Colonic mucosa (tissue), 4 donors: ENCODE measurements at places on chromosomes 3 and 15. TPM values are rescaled to one million over a fixed set of nuclear protein-coding genes. Genes with fewer than 3 reads are reported as not detected.
A peak's percentile ranks its signal among the peaks of the same experiment; 100 is the strongest.

DNA sequence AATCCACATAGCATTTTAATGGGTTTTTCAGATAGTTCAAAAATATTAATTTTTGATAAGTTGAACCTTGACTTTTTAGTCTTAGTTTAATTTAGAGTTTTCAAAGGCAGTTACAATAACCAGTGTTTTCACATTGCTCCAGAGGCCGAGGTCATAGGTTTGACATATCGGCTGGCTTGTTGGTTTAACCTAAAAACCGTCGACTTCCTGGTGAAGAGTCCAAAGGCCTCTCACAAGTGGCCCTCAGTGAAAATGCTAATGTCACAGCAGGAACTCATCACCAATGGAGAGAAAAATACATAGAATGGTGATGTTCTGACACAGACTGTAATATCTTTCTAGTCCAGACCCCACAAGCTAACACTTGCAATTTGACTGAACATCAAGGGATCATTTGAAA is 642.3 kb downstream of the PLOD2 start:
- no peak for DNase-seq

DNA sequence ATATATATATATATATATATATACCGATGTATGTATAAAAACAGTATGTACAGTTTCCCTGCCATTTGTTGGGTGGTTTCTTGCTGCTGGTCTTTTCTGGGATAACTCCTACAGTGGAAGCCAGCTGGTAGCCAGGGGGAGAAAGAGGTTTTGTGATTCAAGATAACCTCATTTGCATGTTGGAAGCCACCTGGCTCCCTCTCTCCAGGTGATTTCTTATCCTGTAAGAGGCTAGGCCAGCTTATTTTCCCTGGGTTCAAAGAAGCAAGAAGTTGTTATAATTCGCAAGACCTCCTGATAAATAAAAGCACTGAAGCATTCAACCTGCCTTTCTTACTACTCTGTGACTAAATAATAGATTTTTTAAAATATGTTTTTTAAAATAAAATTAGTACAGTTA is 443.3 kb downstream of the VGLL3 start:
- no peak for DNase-seq

DNA sequence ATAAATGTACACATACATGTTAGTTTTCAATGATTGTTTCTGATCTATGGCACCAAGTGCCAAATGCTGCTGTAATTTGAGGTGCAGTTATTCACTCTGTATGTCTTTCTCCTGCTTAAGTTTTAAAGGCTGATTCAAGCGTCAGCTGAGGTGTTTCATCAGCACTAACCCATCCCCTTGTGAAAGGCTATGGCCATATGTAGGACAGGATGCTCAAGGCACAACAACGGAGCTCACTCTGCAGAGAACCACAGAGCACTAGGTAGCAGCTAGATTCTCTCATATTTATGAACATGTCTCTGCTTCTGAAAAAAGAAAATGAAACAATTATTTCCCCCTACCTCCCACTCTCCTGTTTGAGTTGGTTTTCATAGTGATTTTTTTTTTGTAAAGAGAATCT is 340.0 kb upstream of the TMCO5A start:
- DNase-seq, result no peak

DNA sequence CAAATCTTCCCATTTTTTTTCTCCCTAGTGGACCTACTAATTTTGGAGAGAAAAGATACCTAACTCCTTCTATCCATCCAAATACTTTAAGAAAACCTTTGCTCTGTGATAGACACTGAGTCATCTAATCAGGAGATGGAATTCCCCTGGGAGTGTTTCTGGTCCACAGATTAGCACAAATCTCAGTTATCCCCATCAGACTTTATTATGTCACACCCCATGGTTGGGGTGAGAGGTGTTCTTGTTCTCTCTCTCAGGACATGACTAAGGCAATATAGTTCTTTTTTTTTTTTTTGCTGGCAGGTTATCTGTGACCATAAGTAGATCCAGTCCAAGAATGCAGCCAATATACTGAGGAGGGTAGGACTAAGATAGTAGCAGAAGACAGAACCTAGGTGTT is 15.8 kb downstream of the SLC9A9 start:
- no peak for DNase-seq

DNA sequence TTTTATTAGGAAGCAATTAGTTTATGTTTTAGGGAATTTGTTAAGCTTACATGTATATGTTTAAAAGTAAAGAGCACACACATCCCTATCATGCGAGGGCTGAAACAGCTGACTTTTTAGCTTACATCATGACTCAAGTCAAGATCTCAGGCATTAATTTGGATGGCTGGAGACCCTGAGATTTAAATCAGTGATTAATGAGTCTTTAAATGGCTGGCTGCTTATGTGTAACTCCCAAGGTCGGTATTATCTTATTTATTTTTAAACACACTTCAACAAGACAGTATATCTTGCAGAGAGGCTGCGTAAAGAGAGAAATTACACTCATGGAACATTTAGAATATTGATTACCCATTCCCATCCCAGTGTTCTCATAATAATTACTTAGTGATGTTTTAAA is 169.4 kb downstream of the KBTBD8 start:
- DNase-seq, result no peak

- no peak for DNase-seq
Observed at GRCh38 chr3:9769012-9769411, 735 bp downstream of the CAMK1 start.

GRCh38 chr15:34012461-34013028 is 26.5 kb downstream of the AVEN start:
- no peak for DNase-seq

DNA sequence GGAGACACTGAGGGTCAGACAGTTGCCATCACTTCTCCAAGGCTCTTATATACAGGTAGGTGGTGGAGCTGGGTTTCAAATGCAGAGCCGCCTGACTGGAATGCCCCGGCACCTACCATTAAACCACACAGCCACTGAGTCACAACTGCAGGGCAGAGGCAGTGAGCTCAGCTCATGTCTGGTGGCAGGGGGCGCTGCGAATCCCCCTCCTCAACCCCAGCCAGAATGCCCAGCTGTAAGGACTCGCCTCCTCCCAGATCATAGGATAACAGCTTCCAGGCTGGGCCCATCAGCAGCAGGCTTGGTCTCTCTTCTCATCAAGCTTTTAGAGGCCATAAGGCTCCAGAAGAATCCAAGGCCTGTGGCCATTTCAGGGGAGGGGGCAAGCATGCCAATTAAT is 26.4 kb downstream of the ADCY5 start:
- DNase-seq, result no peak

- DNase-seq, result peak; percentile 55
Observed at GRCh38 chr3:50450209-50450921, 53.1 kb downstream of the CACNA2D2 start.

DNA sequence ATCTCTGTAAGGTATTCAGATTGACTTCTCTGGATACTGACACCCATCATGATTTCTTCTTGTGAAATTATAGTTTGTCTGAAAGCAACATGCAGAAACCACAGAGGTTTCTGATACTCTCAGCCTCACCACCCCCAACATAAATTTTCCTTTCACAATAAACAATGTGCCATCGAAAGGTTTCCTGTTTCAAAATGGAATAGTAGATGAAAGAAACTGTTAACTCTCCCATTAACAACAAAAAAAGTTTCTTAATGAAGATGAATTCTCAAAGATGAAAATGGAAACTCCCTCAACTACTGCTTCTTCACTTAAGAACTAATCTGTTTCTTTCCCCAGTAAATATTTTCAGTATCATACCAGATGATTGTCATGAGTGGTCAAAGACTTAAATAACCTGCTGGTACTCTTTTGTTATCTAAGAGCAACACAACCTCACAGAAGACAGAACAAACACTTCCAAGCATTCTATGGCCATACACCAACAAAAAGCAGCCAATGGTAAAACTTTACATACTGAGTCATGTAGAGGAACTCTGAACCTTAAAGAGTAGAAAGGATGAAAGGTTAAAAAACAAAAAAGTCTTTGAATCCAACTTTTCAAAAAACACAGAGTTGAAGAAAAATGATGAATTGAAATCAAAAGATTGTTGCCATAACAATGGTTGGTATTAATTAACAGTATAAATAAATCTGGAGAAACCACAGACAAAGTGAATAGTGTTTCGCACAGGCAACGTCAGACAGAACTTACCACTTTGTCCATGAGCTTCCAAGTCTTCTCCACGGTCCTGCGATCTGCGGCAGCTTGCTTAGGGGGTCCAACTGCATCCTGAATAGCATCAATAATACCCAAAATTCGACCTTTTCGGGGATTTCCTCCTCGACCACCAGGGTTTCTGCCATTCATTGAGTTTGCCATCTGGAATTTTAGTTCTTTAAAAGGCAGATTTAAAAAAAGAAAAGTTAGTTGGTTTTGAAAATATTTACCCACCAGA is 1.9 kb downstream of the CBLB start:
- peak; percentile 24 for DNase-seq

- DNase-seq, result peak; percentile 60
Observed at GRCh38 chr15:42152196-42152920, 4.1 kb downstream of the PLA2G4F start.

DNA sequence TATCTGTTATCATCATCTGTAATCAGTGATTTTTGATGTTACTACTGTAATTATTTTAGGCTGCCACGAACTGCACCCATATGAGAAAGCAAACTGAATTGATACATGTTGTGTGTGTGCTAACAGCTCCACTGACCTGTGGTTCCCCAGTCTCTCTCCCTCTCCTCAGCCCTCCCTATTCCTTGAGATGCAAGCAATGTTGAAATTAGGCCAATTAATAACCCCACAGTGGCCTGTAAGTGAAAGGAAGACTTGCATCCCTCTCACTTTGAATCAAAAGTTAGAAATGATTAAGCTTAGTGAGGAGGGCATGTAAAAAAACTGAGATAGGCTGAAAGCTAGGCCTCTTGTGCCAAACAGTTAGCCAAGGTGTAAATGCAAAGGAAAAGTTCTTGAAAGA is 218.6 kb upstream of the LRRFIP2 start:
- no peak for DNase-seq

GRCh38 chr3:59632760-59633573 is 583.1 kb upstream of the CFAP20DC start:
- DNase-seq, result no peak

- DNase-seq, result no peak
Observed at GRCh38 chr3:136989781-136990524, 32.2 kb downstream of the IL20RB start.

- no peak for DNase-seq
Observed at GRCh38 chr15:48675436-48675835, 29.9 kb upstream of the FBN1 start.

- DNase-seq, result no peak
Observed at GRCh38 chr3:186189492-186189891, 80.6 kb upstream of the ETV5 start.

- DNase-seq, result no peak
Observed at GRCh38 chr3:189629803-189630455, 1.3 kb upstream of the TP63 start.

DNA sequence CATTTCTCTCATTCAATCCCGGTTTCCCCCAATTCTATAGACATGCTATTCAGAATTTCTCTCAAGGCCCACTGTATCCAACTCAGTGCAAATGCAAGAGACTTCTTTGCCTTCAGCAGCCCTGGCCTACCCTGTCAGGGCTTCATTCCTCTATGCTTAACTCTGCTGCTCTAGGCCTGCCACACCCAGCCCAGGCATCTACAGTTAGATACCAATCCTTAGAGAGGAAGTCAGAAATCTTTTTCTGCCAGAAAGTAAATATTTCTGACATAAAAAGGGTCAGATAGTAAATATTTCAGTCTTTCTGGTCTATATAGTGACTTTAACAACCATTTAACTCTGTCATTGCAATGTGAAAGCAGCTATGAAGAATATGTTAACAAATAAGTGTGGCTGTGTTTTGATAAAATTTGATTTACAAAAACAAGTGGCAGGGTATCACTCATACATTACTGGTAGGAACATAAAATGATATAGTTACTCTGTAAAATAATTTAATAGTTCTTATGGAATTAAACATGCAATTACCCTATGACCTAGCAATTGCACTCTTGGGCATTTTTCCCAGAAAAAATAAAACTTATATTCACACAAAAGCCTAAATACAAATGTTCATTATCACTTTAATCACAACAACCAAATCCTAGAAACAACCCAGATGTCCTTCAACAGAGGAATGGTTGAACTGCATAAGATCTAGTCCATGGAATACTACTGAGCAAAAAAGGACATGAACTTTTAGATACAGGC is 942.0 kb downstream of the SQOR start:
- peak; percentile 49 for DNase-seq

DNA sequence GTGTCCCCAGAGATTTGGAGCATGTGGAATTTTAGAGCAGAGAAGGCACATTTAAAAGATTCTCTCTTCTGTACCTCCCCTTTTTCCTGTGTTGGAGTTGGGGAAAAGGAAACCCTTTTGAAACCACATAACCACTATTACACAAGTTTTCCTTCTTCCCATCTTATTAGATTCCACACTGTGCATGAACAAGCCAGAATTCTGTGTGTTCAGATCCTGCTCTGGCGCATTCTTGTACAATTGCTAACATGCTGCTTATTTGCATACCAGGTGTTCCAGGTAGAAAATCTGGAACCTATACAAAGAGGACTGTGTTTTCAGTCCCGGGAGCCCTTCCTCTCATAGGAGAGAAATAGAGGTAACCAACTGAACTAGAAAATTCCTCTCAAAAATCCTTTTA is 2.6 kb upstream of the CIB2 start:
- DNase-seq, result no peak

DNA sequence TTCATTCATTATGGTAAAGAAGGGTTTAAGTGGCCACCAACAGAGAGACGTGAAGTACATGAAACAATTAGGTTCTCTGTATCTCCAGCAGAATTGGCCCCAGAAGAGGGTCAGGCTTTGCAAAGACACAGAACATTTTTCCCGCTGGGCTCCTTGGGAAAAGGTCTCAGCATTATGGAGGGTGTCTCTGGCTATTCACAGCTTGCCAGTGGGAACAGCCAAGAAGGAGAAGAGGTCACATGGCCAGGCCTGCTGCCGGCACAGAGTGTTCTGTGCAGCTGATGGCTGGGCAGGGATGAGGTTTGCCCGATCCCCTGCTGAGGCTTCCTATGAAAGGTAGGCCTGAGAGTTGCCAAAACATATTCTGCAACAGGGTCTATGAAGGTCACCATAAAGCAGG is 77.8 kb upstream of the LPP start:
- DNase-seq, result no peak

DNA sequence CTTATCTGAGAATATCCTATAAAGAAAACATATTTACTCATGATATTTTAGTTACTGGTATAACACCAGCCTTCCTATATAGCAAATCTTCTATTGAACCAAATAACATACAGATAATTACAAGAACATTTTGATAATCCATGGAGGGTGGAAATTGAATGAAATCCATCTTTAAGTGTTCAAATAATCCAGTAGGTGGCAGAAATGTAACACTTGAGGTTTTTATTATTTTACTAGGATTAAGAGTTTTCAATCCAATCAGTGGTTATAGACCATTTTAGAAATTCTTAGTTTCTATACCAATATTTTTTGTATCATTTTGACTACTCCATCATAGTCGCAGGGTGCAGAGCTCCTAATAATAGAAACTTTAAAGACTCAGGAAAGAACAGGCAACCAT is 101.9 kb upstream of the KCNH8 start:
- no peak for DNase-seq

- no peak for DNase-seq
Observed at GRCh38 chr15:62141643-62142588, 23.2 kb downstream of the C2CD4B start.

SST gene
- 31.6 TPM for total RNA-seq

MORC1 gene
- total RNA-seq, result not detected

NCK1 gene
- total RNA-seq, result 33.8 TPM

FOXB1 gene
- not detected for total RNA-seq

ZBED2 gene
- total RNA-seq, result not detected

PGBD4 gene
- 0.69 TPM for total RNA-seq

SPATA12 gene
- 0.27 TPM for total RNA-seq

GOLGA6L4 gene
- total RNA-seq, result 1.3 TPM

SLC6A11 gene
- total RNA-seq, result not detected

KLHL40 gene
- not detected for total RNA-seq

TUSC7 gene
- total RNA-seq, result not detected

MAPKBP1 gene
- total RNA-seq, result 14.6 TPM

LRRC31 gene
- 42.0 TPM for total RNA-seq

PLIN1 gene
- total RNA-seq, result 1.2 TPM
